Mammary epithelial cell (primary cell): ENCODE measurements at places on chromosomes 12 and 14.

- DNase-seq = no peak
These were observed 1390.7 kb downstream of the FSCB start for GRCh38 chr14:43116341-43116740.

DNA sequence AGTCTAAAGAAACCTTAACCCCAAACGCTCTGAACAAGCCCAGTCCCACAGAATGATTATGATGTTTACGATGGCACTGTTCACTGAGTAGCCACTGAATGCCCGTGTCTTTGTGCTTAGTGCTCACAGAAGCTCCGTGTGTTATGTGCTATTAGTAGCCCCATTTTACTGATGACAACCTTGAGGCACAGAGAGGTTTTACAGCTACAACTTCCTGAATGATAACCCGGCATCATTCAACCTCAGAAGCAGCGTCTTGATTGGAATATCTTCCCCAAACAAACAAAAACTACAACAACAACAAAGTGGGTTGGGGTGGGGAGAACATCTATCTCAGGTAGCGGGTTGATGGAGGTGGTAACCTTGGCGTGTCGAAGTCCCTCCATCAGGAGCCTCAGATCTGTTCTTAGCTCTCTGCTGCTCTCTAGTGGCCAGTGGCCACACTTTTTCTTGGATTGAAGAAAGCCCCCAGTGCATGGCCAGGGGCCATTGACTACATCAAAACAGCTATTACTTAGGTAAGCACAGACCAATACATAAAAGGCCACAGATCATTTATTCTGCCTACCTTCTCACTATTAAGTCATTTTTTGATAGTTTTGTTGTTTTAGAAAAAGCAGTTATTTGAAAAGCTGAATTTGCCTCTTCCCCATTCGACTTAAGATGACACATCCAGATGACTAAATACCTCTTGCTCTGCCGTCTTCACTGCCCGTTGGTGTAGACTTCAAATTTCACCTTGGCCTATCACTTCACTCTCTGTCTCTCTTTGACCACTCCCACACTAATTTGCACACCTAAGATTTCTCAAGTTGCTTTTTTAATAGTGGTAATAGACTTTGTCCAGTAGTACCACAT, 376.9 kb downstream of the GALC start:
- DNase-seq = peak; percentile 37

- DNase-seq = no peak
These were observed 7.5 kb upstream of the LRP1-AS start for GRCh38 chr12:57154804-57155434.

GRCh38 chr12:3492793-3493042, 1.7 kb downstream of the PRMT8 start:
- DNase-seq = no peak

DNA sequence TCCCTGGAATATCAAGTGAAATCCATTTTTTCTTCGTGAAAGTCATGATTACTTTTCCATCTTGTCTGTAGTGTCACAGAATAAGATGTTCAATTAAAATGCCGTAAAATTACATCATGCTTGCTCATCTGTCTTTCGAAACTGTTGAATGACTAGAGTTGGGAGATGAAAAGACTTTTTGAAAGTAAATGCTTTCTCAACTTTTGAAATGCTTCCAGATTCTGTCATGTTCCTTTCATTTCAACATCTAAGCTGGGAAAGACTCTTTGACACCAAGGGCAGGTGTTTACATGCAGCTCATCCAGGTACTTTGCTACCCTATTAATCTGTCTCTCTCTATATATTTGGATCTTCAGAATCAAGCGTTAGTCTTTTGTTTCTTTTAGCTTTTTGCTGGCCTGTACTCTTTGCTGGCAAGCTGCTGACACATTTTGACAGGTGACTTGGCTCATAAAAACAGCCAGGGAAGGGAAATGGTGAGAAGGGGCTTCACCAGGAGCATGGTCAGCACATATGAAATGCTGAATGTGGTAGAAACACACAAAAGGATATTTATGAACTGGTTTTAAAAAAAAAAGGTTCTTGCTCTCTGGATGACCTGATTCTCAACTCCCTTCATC, 77.0 kb upstream of the METAP2 start:
- DNase-seq = peak; percentile 91

DNA sequence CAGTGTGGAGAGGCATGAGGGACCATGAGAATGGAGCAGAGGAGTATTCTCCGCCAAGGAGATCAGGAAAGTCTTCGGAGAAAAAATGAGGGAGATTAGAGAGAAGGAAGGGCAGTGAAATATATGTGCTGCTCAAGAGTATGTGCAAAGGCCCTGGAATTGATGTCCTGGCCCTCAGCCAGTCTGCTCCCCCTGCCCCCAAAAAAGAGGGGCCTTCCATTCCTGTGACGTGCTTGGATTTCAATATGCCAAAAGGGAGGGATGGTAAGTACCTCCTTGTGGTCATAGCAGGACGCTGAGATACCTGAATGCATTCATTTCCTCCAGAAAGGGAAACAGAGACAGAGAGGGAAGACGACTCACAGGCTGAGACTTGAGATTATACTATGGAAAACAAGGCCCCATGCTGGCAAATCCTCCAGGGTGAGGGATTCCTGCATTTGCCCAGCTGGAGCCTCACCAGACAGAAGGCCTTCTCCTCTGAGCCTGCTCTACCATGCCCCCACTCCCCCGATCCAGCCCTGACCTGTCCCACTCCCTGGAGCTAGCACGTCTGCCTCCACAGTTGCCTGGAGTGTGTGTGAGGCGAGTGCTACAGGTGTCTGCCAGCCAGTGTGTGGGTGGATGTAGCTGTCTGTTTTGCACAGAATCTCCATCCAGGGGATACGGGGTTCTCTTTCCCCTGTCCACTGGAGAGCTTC, 3.9 kb upstream of the RARG start:
- DNase-seq = no peak
